ENCODE measurements at places on chromosomes 12 and 14. TPM values are rescaled to one million over a fixed set of nuclear protein-coding genes. Genes with fewer than 3 reads are reported as not detected.

PRH2 gene
- total RNA-seq: not detected

TNS2 gene
- total RNA-seq: 2.3 TPM

LIMA1 gene
- 83.0 TPM for total RNA-seq

COX8C gene
- total RNA-seq: not detected

OTX2 gene
- total RNA-seq: not detected

GLI1 gene
- total RNA-seq: 0.50 TPM

ERP27 gene
- total RNA-seq: 0.76 TPM

MSI1 gene
- 0.21 TPM for total RNA-seq

LHX5 gene
- not detected for total RNA-seq

KCNMB4 gene
- total RNA-seq: 0.38 TPM

All from activated CD8-positive, alpha-beta memory T cell treated with anti-CD3 and anti-CD28 coated beads for 36 hours (primary cell).